ENCODE measurements at places on chromosomes 5 and 9. TPM values are rescaled to one million over a fixed set of nuclear protein-coding genes. Genes with fewer than 3 reads are reported as not detected.

Gene FAM170A
- not detected for total RNA-seq

DNA sequence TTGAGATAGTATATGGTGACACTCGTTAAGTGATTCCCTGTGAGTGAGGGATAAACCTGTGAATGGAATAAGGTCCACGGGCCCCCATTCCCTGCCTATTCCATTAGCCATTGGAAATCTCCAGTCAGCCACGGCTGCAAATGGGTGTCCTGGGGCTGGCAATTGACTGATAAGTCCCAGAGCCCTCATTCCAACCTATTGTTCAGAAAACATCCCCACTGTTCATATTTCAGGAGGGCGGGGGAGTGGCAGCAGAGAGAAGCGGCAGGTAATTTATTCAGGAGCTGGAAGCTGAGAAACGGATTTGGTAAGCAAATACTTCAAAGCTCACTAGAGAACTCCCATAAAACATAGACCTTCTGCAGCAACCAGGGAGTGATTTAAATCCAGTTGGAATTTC is 42.0 kb downstream of the TMEM174 start:
- peak; percentile 51 for DNase-seq

Gene PCDHB9
- total RNA-seq: 3.1 TPM

- peak; percentile 64 for DNase-seq
Measured at GRCh38 chr5:4862500-4862899, 277.6 kb upstream of the ADAMTS16 start.

DNA sequence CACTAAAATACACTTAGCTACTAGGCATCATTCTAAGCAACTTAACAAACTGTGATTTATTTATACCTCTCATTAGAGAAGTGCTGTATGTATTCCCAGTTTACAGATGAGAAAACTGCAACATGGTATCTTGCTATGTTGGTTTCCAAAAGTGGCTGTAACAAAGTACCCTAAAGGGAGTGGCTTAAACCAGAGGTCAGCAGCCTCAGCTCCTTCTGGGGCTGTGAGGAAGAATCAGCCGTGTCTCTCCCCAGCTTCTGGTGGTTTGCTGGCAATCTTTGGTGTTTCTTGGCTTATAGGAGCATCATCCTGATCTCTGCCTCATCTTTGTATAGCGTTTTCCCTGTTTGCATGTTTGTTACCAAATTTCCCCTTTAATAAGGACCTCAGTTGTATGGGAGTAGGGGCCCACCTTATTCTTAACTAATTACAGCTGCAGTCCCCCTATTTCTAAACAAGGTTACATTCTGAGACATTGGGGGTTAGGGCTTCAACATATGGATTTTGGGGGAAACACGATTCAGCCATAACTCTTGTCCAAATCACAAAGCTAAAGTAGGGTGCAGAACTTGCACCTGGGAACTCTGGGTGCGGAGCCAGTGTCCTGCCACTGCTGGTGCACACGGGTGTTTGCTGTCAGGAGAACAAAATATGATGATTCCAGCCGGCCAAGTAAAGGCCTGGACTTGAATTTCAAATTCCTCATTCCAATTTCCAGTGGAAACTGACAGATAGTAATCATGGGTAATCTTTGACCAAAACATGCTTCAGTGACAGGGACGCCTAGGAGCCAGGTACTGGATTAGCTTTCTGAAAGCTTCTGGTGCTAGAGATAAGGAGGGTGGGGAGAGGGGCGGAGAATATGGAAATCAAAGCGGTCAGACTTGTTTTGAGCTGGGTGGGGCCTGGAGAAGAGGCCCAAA is 43.3 kb downstream of the RAI14 start:
- DNase-seq: no peak

Gene CFAP90
- 0.22 TPM for total RNA-seq

Gene IL13
- not detected for total RNA-seq

Gene PTGDS
- not detected for total RNA-seq

- no peak for DNase-seq
Measured at GRCh38 chr5:63175850-63176249, 597.2 kb downstream of the LRRC70 start.

- DNase-seq: no peak
Measured at GRCh38 chr5:4246447-4246846, 650.8 kb downstream of the IRX1 start.

DNA sequence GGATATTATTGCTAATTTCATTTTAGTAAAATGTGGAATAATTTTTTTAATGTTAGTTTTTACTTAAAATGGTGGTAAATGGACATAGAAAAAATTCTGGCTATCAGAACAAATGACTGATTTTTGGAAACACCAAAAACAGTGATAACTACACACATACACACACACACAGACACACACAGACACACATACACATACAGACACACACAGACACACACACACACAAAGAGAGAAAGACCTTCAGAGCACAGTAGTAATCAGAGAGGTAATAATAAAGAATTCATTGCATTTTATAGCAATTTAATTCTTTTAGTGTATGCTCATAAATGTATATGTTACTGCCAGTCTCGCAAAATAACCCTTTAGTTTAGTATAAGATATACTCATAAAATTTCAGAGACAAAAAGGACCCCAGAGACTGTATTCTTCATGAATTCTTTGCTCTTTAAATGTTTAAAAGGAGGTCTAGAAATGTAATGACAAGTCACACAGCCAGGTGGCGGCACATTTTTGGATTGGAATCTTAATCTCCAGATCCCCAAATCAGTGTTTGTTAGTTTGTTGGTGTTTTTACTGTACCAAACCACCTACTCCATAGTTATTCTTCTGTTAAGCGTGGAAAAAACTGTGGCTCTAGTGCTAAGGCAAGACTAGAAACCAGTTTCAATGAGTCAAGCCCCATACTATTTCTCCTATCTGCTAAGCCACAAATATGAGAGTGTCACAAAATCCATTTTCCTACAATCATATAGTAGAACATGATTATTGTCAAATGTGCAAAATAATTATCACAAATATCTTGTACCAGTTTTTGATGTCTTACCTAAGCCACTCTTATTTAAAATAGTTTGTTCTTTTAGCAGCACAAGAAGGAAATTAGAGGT is 109.9 kb downstream of the EDIL3 start:
- peak; percentile 61 for DNase-seq

DNA sequence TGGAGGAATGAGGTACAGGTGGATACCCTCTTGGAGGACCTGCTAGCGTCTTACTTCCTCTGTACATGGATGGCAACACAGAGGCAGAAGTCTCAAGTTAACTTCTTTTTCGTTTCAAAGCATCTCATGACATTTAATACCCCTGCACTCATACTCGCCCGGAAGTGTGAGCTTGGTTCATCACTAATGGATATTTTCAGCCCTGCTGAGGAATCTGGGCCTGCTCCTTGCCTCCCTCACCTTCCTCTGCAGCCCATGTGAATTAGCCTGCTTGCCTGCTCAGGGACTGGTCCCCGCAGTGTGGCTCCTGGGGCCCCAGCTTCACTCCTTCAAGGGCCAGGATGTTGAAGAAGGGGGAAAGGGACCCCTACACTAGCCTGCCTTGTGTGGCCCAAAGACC is 34.1 kb downstream of the GADD45G start:
- DNase-seq: no peak

GRCh38 chr9:8315211-8315610 is 515.6 kb upstream of the DMAC1 start:
- no peak for DNase-seq

- no peak for DNase-seq
Measured at GRCh38 chr9:91150998-91151717, 210.6 kb downstream of the AUH start.

DNA sequence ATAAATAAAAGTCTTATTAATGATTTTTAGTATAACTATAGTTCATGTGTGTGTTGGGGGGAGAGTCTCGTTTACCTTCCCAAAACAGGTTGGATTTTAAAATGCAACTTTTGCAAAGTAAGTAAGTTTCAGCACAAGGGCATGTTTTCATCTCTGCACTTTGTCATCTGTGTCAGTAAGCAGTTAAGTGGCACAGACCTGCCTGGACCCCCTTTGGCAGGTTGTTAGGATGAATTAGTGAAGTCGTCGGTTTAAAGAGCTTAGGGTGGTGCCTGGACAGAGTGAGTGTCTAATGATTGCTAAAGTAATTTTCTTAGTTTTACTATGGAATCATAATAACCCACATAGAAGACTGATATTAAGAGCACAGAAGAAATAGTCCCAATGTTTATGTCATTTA is 74.9 kb downstream of the TRIO start:
- DNase-seq: no peak

DNA sequence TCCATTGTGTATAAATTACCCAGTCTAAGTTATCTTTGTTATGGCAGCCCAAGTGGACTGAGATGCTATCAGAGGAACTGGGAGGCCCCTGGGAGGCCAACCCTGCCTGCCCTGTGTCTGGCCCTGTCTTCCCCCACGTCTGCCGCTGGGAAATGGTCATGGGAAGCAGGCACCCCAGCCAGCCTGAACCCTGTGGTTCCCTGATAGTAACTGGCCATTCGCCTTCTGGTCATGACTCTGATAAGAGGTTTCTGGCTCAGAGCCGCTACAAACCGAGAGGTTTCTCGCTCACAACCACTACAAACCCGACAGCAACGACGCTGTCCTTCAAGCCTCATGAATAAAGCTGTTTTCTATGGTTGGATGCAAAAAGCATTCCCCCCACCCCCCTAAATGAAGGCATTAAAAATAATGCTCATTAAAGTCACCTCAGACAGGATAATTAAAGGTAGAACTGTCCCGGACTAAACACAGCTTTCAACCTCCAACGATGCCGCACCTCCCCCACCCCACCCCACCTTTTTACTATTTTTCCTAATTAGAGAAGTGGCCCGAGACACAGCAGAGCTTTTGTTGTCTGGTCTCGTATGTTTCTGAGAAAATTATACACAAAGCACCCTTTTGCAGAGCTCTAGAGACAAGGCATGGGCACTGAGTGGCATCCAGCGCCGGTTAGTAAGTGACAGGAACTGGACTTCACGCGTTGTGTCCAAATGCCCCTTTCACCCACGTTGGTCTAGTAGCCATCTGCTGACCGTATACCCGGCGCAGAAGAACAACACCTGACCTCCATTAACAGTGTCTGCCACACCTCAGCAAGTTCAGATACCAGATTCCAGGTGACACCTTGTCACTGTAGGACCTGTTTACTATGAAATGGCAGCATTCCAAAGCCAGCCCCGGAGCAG is 140.8 kb downstream of the COL23A1 start:
- DNase-seq: no peak

Gene CSF2
- total RNA-seq: not detected

DNA sequence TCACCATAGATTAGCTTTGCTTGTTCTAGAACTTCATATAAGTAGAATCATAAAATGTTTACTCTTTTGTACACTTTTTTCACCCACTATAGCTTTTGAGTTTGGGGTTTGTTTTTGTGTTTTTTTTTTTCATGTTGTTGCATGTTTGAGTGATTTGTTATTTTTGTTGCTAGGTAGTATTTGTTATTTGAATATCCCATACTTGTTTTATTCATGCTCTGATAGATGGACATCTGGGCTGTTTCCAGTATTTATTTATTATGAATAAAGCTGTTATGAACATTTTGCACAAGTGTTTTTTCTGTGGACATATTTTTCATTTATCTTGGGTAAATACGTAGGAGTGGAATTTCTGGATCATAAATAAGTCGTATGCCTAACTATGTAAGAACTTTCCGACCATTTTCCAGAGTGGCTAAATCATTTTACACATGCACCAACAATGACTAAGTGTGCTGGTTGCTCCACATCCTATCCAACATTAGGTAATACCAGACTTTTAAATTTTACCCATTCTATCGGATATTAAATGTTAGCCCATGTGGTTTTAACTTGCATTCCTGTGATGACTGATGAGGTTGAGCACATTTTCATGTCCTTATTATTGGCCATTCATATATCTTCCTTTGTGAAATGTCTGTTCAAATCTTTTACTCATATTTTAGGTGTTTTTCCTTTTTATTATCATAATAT is 69.1 kb upstream of the NR4A3 start:
- DNase-seq: no peak

Gene MLANA
- total RNA-seq: not detected

Gene ADAMTSL1
- 2.7 TPM for total RNA-seq

Gene TICAM2
- total RNA-seq: 0.03 TPM

Gene CARD9
- total RNA-seq: not detected

Gene RGS3
- total RNA-seq: 30.3 TPM

DNA sequence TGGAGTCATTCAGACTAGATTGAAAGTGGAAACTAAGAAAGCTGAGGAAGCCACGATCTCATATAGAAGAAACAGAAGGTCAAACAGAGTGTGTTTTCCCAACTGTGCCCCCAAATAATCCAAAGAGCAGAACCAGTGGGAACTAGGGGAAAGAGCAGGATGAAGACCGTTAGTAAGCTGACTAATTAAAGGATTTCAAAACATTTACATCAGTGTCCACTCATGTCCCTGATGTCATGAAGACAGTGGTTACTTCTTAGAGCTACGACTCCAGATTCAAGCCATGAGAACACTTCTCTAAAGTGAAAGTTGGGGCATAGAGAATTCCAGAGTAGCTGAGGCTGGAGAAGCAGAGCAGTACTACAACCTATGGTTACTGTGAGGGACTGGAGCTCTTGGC is 119.6 kb upstream of the SLC12A2 start:
- no peak for DNase-seq

GRCh38 chr9:9920425-9921060 is 692.3 kb downstream of the PTPRD start:
- DNase-seq: peak; percentile 53

DNA sequence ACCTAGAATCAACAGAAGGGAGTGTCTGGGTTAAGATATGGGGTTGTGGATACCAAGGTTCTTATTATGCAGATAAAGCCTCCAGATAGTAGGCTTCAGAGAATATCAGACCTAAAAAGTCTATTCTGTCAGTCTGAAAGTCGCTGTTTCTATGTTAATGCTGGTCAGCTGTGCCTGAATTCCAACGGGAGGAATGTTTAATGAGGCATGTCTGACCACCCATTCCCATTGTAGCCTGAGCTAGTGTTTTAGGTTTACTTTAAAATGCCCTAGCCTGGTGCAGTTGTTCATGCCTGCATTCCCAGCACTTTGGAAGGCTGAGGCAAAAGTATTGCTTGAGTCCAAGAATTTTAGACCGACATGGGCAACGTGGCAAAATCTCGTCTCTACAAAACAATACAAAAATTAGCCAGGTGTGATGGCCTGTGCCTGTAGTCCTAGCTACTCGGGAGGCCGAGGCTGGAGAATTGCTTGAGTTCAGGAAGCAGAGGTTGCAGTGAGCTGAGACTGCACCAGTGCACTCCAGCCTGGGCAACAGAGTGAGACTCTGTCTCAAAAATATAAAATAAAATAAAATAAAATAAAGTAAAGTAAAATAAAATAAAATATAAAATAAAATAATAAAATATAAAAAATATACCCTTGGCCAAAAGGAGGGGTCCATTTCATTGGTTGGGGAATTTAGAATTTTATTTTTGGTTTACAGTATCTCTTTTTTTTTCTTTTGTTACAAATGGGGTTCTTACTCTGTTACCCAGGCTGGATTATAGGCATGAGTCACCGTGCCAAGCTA is 7.8 kb upstream of the SOX30 start:
- DNase-seq: no peak
